NCI-H1105 treated with DMSO at 0.1 percent for 48 hours (cell line): ENCODE measurements at places on chromosomes 2 and 18.

- peak; percentile 25 for DNase-seq
Observed at GRCh38 chr18:2104620-2105462, 466.5 kb downstream of the METTL4 start.

DNA sequence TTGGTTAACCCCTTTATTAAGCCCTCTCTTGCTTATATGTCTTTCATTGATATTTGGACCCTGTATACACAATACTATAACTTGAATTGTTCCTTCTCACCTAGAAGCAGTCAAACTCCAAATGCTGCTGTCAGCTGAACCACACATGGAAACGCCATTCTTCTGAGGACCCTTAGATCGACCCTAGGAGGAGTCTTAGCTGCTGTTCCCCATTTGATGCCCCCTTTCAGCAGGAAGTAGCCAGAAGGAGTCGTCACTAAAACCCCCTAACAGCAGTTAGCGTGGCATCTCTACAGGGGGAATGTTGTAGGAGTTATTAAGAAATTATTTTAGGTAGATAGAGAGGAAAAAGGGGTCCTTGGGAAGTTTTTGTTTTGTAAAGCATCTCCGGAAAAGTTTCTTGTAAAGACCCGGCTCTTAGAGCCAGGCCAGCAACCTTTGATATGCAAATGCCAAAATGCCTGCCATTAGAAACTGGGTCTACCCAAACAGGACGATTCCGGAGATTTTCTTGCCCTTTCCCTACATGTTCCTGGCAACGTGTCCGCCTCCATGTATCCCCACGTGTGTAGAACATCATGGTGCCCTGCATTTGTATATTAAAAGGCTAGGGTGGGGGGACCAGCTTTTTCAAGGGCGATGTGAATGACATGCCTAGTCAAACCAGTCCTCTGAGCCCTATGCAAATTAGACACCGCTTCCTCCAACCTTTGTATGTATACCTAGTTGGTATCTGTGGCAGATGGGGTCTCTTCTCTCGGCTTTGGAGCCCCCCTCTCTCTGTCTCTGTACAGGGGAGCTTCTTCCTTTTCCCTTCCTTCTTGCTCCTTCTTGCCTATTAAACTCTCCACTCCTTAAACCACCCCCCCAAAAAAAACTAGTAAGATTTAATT is 638.4 kb upstream of the POU3F3 start:
- DNase-seq, result no peak

DNA sequence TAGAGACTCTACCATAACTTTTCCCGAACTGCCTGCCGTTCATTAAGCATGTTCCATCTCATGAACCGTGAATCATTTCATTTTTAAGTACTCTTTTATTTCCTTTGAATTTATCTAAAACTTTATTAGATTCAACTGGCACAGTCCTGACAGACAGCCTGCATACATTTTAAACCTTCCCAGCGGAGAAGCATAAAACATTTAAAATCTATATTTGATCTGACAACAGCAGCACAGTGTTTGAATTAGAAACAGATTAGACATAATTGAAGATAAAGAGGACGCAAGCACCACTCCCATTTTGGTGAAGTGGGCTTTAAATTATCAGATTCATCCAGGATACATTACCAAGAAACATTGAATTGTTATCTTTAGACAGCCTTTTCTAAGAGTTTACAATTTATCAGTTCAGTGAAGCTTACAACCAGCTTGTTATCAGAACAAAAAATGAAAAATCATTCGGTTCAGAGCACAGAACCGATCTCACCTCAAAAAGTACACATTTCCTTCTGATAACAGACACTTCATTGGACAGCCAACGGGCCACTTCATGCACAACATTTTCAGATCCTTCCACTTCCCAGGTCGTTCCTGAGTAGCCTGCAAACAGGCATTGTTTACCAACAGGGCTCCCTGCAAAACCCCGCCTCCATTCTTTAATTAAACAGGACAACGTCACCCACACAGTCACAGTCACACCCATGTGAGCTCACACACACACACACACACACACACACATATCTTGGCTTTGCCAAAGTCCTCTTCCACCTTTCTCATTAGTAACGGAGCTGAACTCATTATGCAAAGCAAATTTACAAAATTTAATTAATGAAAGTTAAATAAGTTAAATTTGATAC is 171.2 kb downstream of the SP3 start:
- DNase-seq, result peak; percentile 8

GRCh38 chr2:234363011-234363487 is 133.8 kb downstream of the ARL4C start:
- DNase-seq, result peak; percentile 12

DNA sequence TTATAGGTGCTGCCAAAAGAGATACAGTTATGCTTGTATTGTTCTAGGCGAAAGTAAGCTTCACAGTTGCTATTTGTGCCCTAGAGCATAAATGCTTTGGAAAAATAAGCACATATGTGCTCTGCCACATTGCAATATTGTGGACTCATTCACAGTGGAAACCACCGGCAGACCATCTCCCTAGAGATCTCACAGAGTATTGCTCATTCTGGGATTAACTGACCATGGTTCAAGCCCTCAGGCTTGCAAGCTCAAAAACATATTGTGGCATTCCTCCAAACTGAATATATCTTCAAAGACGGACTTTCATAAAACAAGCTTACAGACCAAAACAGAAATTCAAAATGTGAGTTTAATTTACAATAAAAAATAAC is 158.2 kb upstream of the CCDC150 start:
- no peak for DNase-seq

GRCh38 chr2:75241696-75242095 is 42.4 kb upstream of the TACR1 start:
- DNase-seq, result peak; percentile 5
